ENCODE measurements at places on chromosomes 2 and 18.

DNA sequence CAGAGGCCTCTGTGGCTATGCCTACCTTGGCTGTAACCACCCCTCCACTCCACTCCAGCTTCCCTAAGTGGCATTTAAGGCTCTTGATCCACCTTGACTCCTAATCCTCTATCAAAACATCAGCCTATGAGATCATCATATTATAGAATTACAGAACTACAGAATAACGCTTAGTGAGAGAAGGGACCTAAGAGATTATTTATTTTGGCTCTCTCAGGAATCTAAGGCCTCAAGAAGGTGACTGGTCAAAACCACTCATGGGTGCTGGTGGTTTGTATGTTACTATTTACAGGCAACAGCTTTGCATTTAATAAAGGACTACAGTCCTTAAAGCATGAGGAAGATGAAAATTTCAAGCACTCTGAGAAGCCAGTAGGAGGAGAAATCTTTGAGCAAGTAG is 118.8 kb downstream of the FSHR start:
- no peak for DNase-seq

- no peak for DNase-seq
Measured at GRCh38 chr18:42446195-42446594, 491.2 kb downstream of the PIK3C3 start.

- no peak for DNase-seq
Measured at GRCh38 chr2:37326866-37327634, 2.4 kb upstream of the PRKD3 start.

- DNase-seq: no peak
Measured at GRCh38 chr2:195663007-195663406, 6.0 kb downstream of the SLC39A10 start.

DNA sequence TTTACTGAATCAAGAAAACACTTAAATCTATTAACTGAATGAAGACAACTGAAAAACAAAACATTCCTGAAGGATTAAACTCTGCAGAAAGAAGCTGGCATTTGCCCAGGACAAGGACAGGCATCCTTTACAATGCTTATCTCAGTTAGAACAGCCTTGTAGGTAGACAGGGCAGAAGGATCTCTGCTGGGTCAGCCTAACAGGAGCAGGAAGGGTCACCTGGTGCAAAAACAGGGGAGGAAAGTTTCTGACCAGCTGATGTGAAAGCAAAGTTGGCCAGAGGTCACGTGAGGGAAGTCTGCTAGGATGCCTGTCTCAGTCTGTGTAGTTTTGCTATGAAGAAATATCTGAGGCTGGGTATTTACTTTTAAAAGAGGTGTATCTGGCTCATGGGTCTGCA is 348.6 kb downstream of the ANAPC1 start:
- no peak for DNase-seq

GRCh38 chr18:8989855-8990254 is 112.6 kb upstream of the NDUFV2 start:
- DNase-seq: no peak
